ENCODE measurements at places on chromosomes 16 and 17.

GRCh38 chr16:1895068-1895467 lies 23.1 kb upstream of the MEIOB start:
- peak; percentile 5 for DNase-seq

DNA sequence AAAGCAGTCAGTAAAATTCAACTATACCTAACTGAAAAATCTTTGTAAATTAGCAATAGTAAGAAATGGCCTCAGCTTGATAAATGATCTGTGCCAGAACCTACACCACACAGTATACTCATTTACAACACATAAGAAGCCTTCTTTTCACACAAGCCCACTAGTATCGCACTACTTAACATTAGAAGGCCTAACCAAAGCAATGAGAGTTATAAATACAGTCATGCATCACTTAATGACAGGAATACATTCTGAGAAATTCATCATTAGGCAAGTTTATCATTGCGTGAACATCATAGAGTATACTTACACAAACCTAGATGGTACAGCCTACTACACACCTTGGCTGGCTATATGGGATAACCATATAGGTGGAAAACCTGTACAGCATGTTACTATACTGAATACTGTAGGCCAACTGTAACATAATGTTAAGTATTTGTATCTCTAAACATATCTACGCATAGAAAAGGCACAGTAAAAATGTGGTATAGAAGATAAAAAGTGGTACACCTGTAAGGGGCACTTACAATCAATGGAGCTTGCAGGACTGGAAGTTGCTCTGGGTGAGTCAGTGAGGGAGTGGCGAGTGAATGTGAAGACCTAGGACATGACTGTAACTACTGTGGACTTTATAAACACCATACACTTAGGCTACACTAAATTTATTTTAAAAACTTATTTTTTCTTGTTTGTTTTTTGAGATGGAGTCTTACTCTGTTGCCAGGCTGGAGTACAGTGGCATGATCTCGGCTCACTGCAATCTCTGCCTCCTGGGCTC lies 126.5 kb upstream of the CORO6 start:
- no peak for DNase-seq

DNA sequence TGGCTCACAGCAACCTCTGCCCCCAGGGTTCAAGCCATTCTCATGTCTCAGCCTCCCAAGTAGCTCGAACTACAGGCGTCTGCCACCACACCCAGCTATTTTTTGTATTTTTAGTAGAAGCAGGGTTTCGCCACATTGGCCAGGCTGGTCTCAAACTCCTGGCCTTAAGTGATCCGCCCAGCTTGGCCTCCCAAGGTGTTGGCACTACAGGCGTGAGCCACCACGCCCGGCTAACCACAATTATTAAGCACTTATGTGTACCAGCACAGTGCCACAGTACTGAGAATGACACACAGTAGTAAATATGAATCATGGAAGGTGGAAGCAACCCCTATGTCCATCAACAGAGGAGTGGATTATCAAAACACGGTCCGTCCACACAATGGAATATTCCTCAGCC lies 49.8 kb downstream of the COTL1 start:
- no peak for DNase-seq

GRCh38 chr16:84607694-84608093 lies 10.2 kb downstream of the COTL1 start:
- no peak for DNase-seq

DNA sequence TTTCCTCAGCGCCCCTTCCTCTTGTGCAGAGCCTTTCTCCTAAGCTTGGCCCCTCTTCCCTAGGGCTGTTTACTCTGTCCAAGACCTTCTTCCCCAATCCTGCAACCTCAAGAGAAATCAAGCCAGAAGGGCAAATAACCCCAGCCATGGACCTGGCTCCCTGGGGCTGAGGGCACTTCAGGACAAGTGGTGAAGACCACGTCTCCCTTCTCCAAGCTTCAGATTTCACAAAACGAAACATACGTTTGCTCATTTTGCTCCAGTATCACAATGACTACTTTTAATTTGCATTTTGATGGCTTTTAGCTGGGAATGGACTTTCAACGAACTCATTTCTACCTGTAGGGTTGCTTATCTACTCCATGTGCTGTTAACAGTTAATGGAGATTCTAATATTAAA lies 139.8 kb upstream of the CACNG5 start:
- DNase-seq: no peak

GRCh38 chr16:84687715-84688114 lies 12.1 kb upstream of the USP10 start:
- DNase-seq: no peak

DNA sequence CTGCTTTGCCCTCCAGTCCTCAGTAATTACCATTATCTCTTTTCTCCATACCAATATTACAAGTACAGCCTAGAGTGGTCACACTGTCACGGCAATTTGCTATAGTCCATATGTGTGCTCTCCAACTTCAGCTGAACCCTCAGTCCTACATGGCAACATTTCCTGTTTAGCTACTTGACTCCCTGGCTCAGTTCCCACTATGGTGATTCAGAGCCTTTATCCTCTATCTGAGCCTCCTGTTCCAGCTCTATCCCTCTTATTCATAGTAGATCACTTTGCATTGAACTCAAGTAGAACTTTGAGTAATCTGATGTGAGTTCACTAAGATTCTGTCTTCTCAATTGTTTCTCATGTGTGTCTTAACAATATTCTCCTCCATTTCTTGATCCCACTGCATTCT lies 43.7 kb upstream of the GOSR1 start:
- DNase-seq: peak; percentile 10

DNA sequence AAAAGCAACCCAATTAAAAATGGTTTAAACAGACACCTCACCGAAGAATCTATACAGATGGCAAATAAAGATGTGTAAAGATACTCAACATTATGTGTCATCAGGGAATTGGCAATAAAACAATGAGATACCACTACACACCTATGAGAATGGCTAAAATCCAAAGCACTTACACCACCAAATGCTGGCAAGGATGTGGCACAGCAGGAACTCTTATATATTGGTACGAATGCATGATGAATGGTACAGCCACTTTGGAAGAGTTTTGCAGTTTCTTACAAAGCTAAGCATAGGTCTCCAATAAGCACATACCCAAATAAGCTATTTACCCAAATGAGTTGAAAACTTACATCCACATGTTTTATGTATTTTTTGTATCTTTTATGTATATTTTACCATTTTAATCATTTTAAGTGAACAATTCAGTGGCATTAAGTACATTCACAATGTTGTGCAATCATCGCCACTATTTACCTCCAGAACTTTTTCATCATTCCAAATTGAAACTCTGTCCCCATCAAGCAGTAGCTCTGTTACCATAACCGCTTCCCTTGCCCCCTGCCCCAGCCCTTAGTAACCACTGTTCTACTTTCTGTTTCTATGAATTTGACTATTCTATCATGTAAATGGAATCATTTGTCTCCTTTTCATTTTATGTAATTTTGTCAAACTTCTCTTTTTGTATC lies 6.7 kb upstream of the ALDH3A2 start:
- DNase-seq: no peak

DNA sequence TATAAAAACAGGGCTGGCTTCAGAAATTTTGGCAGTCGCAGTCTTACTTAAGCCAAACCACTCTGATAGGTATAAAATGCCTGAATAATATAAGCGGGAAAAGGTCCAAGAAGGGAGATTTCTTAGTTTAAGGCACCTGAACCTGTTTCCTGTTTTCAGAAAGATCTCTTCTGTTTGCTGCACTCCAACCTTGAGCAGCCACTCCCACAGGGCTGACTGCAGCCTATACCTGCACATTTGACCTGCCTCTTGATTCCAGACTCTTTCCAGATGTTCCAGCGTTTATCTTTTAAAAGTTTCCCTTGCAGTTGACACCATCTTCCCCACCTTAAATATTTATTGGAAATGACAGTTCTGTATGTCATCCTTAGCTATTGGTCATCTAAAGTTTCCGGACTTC lies 132.2 kb downstream of the SKAP1 start:
- DNase-seq: no peak

- DNase-seq: no peak
Observed at GRCh38 chr16:22915003-22915402, 101.0 kb downstream of the HS3ST2 start.

- DNase-seq: no peak
Observed at GRCh38 chr16:3035289-3035971, 1.3 kb downstream of the BICDL2 start.

DNA sequence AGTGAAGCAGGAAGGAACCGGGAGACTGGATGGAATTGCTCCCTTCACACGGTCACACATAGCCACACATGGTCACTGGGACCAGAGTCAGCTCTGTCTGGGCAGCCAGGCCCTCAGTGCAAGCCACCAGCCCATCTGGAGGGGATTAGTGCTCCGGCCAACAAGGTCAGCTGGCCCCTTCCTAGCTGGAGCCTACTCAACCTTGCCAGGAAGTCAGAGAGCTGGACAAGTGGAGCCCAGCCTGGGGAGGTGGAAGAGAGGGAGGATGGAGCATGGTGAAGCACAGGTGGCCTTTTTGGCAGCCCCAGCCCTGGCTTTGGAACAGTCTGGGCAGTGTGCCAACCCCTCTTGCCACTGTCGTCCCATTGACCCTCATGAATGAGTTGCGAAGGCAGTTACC lies 3.7 kb upstream of the CACNA1G start:
- no peak for DNase-seq

GRCh38 chr17:80750263-80750662 lies 205.6 kb downstream of the RPTOR start:
- DNase-seq: peak; percentile 37

GRCh38 chr16:7338826-7339225 lies 6.2 kb downstream of the RBFOX1 start:
- DNase-seq: no peak

DNA sequence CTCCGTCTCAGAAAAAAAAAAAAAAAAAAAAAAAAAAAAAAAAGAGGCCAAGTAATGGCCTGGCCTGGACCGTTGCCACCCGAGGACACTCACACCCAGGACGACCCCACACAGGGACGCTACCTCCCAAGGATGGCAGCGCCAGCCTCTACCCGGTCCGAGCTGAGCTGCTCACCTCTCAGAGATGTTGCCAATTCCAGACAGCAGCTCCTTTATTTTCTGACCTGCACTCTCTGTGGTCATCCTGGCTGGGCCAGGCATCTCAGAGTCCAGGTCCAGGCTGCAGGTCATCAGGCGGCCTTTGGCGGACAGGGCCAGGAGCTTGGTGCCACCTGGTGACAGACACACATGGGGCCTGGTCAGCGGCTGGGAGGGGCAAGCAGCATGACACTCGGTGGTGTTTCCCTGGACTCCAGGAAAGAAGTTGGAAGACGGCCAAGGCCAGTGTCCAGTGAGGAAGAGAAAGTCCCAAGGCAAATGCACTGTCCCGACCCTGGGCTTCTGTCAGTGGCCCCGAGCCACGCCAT lies 3.1 kb downstream of the FAAP100 start:
- DNase-seq: no peak

GRCh38 chr16:47504599-47504998 lies 43.5 kb downstream of the PHKB start:
- no peak for DNase-seq

GRCh38 chr17:1379930-1380313 lies 20.1 kb downstream of the YWHAE start:
- DNase-seq: no peak

DNA sequence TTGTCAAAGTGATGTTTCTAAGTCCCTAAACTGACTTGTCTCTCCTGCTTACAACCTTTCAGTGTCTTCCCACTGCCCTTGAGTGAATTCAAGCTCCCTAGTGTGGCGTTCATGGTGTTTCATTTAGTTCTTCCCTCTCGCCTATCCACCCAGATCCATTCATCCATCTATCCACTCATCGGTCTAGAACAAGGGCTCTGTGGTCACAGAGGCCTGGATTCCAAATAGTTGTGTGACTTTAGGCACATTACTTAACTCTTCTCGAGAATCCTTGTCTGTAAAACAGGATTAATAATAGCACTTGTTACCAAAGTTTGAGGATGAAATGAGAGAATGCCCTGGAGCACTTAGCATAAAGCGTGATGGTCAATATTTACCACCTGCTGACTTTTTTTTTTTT lies 870 bp upstream of the TAC4 start:
- DNase-seq: no peak

- no peak for DNase-seq
Observed at GRCh38 chr17:70859829-70860228, 690.5 kb downstream of the KCNJ2 start.

GRCh38 chr16:30040221-30040620 lies 9.2 kb upstream of the TLCD3B start:
- DNase-seq: no peak

- DNase-seq: no peak
Observed at GRCh38 chr17:52283872-52284271, 125.4 kb upstream of the CA10 start.

DNA sequence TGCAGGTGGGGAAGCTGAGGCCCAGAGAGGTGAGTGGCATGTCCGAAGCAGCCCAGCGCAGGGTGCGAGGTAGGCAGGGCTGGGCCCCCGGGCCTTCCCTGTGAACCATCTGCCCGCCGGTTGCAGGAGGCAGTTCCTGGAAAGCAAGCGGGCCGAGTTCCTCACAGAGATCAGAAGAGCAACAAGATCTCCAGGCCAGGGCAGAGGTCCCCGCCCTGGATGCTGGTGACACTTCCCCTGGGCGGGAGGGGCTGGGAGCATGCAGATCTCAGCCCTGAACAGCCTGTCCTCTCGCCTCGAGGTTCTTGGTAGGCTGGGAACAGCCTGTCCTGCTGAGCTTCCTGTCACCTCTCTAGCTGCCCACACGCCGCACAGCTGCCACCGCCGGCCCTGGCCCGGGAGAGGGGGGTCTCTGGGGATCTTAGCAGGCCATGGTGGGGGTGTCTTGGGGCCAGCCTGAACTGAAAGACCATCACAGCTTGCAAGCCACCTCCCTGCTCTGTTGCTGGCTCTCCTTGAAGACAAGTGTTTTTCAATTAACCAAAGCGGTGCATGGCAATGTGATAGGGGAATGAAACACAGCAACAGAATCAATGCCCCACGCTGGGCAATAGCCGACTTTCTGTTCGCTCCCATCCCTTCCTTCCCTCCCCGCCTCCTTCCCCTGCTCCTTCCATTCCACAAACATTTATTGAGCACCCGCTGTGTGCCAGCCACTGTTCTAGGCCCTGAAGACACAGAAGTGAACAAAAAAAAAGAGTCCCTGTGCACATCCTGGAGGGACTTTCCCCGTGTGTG lies 31.7 kb downstream of the SOCS1 start:
- peak; percentile 77 for DNase-seq

GRCh38 chr17:8739097-8739496 lies 5.5 kb downstream of the CCDC42 start:
- DNase-seq: peak; percentile 79

GRCh38 chr17:1882836-1883235 lies 53.0 kb downstream of the RPA1 start:
- DNase-seq: peak; percentile 54

DNA sequence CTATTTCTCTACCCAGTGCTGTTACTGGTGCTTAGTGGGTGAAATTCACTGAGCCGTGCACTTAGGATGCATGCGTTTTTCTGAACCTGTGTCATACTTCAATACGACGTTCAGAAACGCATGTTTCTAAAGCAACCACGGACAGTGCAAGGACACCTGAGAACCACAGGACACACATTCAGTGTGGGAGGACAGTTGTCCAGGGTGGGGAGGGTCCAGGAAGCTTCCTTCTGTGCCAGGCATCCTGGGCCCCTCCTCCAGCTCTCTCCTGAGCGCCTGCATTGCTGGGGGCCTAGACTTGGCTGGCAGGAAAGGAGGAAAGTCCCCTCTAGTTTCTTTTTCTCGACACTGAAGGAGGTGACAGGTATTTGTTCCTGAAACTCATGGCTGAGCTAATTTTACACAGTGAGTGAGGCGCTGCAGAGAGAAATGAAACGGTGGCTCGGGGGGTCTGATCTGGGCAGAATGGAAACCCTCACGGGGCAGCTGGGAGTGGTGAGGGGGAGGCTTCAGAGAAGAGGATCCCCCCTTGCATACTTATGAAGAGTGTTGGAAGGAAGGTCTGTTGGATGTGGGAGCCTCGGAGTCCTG lies 89.9 kb downstream of the IRF8 start:
- DNase-seq: no peak
